ENCODE measurements at places on chromosomes 7 and 10. TPM values are rescaled to one million over a fixed set of nuclear protein-coding genes. Genes with fewer than 3 reads are reported as not detected.

GRCh38 chr7:39240864-39241263 is 263.2 kb downstream of the POU6F2 start:
- DNase-seq = no peak

- no peak for DNase-seq
Observed at GRCh38 chr10:110420401-110421193, 77.1 kb upstream of the DUSP5 start.

DNA sequence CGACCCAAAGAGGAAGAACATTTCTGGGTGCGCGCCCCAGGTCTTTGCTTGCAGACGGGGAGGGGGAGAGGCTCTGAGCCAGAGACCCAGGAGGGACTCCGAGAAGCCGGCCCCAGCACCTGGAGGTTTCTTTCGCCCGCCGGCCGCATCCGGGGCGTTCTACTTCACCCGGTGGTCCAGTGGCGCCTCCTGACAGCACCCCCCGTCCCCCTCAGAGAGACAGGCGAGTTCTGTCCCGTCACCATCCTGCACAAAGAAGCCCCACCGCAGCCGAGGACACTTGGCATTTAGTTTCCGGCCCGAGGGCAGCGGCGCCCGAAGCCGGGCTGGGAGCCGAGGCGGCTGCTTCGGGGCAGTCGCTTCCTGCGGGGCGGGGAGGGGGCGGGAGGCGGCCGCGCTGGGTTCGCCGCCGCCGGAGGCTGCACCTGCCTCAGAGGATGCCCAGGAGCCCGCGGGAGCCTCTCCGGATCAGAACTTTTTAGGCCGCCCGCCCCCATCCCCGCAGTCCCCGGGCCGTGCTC is at the start of gene TMEM178B:
TMEM178B (plus strand) TSS at position 424 of the 521 bp plus-strand sequence.
- DNase-seq = no peak

DNA sequence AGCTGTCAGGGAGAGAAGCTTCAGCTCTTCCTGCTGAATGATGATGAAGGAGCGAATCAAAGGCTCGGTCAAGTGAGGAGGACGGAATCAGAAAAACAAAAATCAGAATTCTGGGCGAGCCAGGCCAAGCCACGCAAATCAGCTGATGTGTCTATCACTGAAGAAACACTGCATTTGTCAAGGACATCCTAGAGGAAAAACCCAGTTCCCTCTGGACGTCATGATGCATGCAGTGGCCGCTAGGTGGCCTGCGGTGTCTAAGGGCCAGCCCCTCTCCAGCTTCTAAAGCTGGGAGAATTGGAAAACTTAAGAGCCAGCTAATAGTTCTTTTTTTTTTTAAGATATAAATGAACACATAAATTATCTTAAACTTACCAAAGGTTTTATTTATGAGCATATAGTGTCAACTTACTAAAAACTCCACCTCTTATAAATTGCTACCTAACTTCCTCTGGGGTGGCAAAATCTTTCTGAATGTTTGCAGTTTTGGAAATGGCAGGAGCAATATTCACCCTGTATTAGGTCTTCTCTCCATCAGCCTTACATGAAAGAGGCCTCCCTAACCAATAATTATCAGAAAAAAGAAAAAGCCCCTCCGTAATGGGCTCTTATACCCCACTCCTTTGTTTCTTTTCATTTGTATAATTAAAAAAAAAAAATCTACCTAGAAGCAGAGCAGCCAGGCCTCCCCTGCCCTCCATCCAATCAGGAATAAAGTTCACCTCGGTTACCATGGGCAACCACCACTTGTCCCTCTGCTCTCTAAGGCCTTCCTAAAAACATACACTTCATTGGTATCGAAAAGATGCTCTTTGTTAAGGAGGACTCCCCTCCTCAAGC is 186.8 kb downstream of the USP6NL start:
- DNase-seq = no peak

GRCh38 chr10:125149036-125149679 is 11.2 kb downstream of the CTBP2 start:
- no peak for DNase-seq

- no peak for DNase-seq
Observed at GRCh38 chr7:128010391-128011127, 20.7 kb downstream of the LRRC4 start.

DNA sequence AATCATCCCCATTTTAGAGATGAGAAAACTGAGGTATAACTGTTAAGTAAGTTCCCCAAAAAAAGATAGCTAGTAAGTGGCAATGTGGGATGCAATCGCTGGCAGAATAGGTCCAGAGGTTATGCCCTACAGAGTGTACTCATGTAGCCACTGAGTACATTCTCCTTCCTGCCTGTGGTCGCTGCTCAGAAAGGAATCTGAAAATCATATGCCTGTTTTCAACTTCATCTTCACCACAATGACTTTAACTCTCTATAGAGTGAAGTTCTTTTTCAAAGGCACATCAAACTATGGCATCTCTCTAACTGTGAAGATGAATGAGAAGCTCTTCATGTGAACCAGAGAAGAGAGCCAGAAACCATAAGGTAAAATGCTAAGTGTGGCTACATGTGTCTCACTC is 162.2 kb upstream of the SLC25A13 start:
- no peak for DNase-seq

- DNase-seq = no peak
Observed at GRCh38 chr10:13072339-13072738, 27.6 kb upstream of the OPTN start.

DNA sequence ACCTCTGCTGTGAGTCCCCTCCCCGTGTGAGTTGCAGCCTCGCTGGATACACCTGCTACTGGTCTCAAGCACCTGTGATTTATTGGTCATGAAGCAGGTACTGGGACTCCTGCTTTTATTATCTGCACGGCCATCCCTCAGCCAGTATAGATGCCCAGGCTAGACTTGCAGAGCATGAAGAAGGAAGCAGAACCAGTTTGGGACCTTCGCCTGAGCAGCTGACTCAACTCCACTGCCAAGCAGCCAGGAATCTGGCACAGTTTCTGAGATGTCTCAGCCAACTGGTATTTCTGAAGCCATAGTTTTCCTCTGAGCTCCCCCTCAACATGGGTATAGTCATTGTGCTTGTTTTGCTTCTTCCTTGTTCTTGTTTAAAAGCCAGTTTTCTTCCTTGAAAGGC is 28.0 kb upstream of the SLC39A12 start:
- DNase-seq = no peak

DNA sequence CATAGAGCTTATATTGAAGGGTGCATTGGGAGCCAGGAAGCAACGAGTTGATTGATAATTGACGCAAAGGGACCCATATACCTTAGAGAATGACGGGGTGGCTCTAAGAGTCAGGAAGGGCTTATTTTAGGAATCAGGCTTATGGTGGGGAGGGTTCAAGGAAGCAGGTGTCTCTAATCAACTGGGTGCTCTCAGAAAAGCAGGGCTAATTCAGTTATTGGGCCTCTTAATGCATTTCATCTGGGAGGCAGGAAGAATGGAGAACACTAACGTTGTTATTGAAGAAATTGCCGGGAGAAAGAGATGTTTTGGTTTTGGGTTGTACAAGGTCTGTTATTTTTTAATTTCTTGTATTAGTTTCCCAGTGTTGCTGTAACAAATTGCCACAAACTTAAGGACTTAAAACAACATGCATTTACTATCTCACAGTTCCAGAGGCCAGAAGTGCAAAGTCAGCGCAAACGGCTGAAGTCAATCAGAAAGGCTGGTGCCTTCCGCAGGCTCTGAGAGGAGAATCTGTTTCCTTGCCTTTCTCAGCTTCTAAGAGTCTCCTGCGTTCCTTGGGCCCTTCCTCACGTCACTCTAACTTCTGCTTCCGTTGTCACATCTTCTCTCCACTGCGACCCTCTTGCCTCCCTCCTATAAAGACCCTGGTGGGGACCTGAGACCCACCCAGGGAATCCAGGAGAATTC is 328.4 kb upstream of the C7orf33 start:
- DNase-seq = no peak

GRCh38 chr7:42478717-42479116 is 241.7 kb upstream of the GLI3 start:
- DNase-seq = no peak

GRCh38 chr10:76735866-76736265 is 901.7 kb downstream of the KCNMA1 start:
- DNase-seq = no peak

DNA sequence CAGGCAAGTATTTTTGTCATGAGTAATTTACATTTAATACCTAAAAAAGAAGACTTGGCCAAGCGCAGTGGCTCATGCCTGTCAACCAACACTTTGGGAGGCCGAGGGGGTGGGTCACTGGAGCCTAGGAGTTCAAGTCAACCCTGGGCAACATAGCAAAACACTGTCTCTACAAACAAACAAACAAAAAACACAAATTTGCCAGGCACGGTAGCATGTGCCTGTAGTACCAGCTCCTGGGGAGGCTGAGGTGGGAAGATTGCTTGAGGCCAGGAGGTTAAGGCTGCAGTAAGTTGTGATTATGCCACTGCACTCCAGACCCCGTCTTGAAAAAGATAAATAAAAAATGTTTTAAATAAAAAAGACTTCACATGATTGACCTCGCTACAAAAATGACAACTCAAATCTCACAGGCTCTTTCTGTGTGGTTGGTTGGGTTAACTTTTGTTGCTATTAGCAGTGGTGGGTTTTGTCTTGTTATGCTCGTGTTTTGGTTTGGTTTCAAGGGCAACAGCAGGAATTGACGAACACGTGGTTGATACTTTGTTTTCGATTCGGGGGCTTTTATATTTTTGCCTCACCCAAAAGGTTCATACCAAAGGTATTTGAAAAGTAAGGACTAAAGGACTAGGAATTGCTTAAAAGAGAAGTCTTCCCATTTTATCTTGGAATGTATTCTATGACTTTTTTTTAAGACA is 227.2 kb upstream of the MKLN1 start:
- peak; percentile 74 for DNase-seq

GRCh38 chr7:34309116-34309515 is 348.9 kb upstream of the NPSR1 start:
- DNase-seq = no peak

DNA sequence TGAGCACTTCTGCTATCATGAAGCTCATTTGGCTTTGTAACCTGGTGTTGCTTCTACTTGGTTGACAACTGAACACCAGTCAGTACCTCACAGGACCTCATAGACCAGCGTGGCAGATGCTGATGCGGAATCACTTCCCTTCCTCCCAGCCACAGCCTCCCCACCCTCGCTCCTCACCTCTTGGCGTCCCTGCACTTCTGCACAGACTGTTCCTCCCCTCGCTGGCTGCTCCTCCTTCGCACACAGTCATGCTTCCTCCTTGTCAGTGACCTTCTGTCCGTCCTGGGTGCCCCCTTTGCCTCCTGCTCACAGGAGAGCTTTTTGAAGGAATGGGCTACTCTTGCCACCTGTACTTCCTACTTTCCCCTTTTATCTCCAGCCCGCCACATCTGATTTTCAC is 61.4 kb upstream of the CTBP2 start:
- no peak for DNase-seq

- no peak for DNase-seq
Observed at GRCh38 chr7:111324228-111324627, 233.3 kb downstream of the LRRN3 start.

DNA sequence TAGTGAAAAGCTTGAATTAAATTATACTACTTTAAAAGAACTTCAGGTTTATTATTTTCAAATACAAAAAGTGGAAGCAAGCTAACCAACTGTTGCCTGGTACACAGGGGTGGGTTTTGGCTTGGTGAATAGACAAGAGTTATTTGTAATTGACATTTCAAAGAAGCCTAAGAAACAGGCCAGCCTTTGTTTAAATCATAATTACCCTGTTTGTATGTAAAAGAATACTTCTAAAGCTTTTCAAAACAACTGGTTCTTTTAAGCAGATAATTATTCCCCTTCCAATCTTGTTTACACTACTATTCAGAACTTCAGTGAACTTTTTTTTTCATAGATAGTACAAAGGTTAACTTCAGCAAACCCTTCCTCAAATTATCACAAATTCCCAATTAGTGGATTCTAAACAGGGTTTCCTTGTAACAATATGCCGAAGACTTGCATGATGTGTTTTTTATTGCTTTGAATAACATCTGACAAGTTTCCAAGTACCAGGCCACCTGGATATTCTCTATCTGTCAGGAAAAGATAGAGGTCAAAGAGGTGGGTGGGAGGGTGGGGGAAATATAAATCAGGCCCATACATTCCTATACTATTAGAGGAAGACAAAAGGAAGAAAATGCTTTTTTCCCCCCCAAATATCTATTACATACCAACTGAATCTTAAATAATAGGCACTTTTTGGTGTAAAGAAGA is 20.4 kb downstream of the SSMEM1 start:
- DNase-seq = no peak

- DNase-seq = no peak
Observed at GRCh38 chr10:79382491-79382941, 35.2 kb downstream of the PPIF start.

- peak; percentile 66 for DNase-seq
Observed at GRCh38 chr10:119750391-119751230, 24.8 kb downstream of the INPP5F start.

- no peak for DNase-seq
Observed at GRCh38 chr10:11140963-11141362, 123.3 kb downstream of the CELF2 start.

- DNase-seq = no peak
Observed at GRCh38 chr10:93992400-93993030, 1.2 kb upstream of the PLCE1 start.

- DNase-seq = no peak
Observed at GRCh38 chr10:131618587-131619267, 282.1 kb upstream of the PPP2R2D start.

DNA sequence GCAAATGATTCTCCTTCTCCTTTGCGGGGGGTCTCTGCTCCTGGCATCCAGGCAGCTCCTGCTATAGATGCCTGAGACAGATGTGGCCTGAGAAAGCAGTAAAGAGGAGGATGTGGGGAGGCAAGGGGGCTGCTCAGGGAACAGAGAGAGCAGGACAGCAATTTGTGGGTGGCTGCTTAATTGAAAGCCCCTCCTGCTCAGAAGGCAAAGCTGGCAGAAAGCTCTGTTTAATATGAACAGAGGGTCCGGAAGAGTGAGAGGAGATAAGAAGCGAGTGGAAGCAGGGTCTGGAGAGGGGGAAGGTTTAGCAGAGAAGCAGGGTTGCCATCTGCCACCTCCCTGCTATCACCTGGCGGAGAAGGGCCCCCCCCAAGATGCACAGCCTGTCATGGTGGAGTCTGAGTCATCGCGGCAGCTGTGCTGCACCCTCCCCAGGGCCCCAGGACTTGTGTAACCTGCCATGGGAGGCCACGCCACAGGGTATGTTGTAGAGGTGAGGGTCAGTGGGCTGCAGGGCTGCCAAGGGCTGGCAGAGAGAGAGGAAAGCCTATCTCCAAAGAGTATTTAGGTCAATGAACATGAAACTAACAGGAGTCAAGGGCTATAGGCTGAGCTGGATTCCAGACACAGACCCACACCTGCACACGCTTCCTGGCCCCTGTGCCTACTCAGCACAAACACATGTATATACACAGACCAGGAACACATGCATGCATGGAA is 1109.8 kb upstream of the AUTS2 start:
- no peak for DNase-seq

Gene SPACDR
- 0.64 TPM for total RNA-seq

Gene NKX2-3
- total RNA-seq = not detected

Gene GOLGA7B
- total RNA-seq = 4.5 TPM

Gene TSPAN13
- 0.25 TPM for total RNA-seq

Gene CALD1
- not detected for total RNA-seq

Gene CUBN
- 9.2 TPM for total RNA-seq

Gene TWIST1
- total RNA-seq = not detected

Gene TMEM196
- total RNA-seq = not detected

Gene CADPS2
- not detected for total RNA-seq

Gene KCNMA1
- total RNA-seq = not detected
